Smooth muscle cell of the brain vasculature (primary cell): ENCODE measurements at places on chromosomes 5 and 9.
A peak's percentile ranks its signal among the peaks of the same experiment; 100 is the strongest.

- DNase-seq = no peak
Measured at GRCh38 chr5:13325765-13326164, 618.7 kb downstream of the DNAH5 start.

DNA sequence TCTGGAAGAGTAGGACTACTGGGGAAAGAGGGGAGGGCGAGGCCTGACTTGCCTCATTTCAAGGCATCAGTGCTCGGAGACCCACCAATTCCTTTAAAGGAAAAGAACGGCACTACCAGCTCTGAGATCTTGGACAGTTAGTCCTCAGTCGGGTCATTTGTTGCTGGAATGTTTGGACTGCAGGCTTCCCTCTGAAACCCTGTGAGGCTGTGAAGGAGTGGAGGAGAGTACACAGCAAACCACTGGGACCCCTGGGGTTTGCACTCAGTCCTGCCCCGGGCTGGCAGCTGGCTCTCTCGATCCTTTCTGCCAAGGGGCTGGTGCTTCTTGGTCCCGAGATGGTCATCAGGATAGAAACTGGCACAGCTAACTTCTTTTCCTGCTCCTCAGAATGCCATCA lies 194.5 kb downstream of the TRIO start:
- DNase-seq = no peak

GRCh38 chr9:36328798-36329411 lies 70.7 kb upstream of the GNE start:
- peak; percentile 55 for DNase-seq

DNA sequence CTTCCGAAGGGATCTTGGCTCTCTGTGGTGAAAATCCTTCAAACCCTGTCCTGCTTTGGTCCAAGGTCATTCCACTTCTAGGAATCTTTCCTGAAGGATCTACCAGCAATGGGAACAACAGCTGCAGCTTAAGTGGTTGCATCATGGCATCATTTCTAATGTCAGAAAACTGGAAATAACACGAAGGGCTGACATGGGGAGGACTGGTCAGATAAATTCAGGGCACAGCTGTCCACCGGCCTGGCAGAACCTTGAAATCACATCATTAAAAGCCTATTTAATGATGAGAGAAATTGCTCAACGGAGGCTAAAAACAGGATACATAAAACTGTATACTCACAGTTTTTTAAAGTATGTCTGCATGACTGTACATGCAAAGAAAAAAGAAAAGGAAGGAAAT lies 28.3 kb downstream of the OLFML2A start:
- no peak for DNase-seq

DNA sequence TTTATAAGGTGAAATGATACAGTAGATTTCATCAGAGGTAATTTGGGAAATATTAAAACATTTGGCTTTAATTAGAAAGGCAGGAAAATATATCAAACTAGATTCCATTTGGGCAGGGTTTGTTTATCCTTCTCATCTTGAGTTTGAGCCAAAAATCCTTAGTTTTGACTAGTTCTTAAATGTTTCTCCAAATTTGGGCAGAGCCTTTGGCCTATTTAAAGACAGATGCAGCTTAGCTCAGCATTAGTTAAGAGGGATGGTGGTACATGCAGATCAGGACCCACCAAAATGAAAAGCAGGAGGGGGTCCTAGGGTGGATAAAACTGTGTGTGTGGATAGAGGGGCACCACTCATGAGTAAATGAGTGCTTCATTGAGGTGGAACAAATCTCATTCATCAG lies 20.3 kb upstream of the ARRDC3 start:
- no peak for DNase-seq

DNA sequence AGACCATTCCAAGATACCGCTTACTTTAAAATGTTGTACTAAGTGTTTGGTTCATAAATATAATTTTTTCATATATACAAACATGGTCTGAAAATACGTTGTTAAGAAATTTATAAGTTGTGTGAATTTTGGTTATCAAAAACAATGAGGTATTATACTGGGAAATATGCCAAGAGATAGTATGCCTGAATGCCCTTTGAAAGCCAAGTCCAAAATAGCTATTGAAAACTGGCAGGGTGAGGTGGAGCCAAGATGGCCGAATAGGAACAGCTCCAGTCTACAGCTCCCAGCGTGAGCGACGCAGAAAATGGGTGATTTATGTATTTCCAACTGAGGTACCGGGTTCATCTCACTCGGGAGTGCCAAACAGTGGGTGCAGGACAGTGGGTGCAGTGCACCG lies 533.5 kb downstream of the ZNF608 start:
- no peak for DNase-seq

GRCh38 chr5:98569288-98569687 lies 204.2 kb upstream of the RGMB start:
- DNase-seq = no peak

DNA sequence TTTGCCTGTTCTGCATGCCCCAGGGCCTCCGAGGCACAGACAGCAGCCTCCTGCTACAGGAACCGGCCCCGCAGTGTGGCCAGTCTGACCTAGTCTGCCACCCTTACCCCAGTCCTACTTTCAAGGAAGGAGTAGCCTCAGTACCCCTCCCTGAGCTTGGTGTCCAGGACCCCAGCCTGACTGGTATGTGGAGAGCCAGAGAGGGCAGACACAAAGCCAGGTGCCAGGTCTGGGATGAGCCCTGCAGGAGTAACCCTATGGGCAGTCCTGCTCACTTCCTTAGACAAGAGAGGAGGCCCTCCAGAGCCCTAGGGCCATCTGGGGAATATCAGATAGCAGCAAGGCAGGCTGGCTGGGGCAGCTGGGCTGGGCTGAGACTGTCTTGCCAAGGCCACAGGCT lies 67.8 kb downstream of the NRG2 start:
- no peak for DNase-seq

- DNase-seq = no peak
Measured at GRCh38 chr9:94865582-94866452, 139.3 kb downstream of the AOPEP start.

- DNase-seq = no peak
Measured at GRCh38 chr9:75593920-75594319, 296.6 kb upstream of the PCSK5 start.

GRCh38 chr5:10627160-10627701 lies 63.4 kb downstream of the ANKRD33B start:
- DNase-seq = no peak
